Small intestine (tissue), 16 donors: ENCODE measurements at places on chromosomes 7 and 10.

DNA sequence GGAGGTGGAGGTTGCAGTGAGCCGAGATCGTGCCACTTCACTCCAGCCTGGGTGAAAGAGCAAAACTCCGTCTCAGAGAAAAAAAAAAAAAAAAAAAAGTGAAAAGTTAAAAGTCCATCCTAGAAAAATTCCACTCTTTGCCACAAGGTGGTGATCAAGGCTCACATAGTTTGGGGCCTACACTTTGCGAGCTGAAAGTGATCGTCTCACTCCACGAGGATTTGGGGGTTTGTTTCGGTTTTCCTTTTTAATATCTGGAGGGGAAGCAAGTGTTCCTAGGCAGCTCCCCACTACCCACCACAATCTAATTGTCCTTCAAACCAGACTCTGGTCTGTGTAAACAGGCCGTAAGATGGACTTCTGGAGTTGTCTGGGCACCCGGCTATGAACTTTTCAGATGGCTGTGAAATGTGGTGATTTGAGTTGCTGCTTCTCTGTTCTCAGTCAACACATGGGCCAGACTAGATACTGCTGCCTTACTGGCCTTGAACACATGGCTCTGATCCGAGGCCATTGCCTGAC lies 27.1 kb downstream of the PRLHR start:
- peak; percentile 79 for DNase-seq

DNA sequence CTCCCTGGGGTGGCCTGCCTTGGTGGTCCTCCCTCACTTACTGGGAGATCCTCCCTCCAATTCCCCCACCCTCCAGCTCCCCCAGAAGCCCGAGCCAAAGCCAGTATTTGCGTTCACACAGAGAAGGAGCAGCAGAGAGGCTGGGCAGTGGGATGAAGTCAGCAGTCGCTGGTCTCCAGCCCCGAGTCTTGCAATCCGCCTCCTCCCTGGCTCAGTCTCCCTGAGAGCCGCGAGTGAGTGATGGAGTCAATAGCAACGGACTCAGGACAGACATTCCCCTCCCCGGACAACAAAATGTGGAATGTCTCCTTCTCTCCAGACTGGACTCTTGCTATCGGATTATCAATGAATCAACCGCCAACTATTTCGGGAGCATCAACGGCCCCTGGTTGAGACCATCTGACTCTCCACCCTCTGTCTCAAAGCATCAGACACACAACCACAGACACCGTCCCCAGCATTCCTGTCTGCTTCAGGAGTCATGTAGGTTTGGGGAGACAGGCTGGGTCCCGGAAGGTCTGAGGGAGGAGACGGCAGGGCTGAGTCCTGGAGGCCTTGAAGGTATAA lies 178.4 kb downstream of the SH3PXD2A start:
- no peak for DNase-seq

GRCh38 chr10:118767297-118768040 lies 12.7 kb upstream of the CACUL1 start:
- no peak for DNase-seq

- no peak for DNase-seq
Measured at GRCh38 chr7:141281311-141281710, 207.4 kb downstream of the TMEM178B start.

DNA sequence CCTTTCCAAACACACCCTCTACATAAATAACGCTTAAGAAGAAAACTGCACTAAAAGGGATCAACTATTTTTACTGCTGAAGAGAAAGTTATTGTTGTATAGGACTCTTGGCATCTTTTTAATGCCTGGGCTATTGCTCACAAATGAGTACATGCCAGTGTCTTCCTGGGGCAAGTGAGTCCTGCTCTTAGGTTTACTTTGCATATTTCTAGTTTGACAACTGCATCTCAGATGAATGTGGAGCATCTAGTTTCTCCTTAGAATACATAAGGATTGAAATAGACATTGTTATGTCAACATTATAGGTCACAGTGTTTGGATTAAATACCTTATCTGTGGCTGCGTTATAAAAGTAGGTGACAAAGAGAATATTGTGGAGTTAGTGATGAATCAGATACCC lies 44.5 kb downstream of the PSMC2 start:
- peak; percentile 29 for DNase-seq

DNA sequence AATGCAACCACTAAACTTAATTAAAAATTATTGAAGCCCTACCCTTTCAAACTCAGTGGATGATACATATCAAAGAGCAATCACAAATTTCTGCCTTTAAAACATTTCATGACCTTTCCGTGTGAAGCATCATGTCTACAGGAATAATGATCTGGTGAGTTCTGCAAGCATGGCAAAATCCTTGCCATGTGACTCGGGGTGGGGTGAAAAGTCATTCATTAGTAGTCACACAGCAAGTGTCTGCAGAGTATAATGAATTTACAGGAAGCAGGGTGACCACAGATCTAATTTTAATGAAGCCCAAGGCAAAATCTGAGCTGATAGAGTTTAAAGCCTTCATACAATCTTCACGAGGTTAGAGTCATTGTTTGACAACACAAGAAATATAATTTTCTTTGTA lies 351.9 kb downstream of the THSD7A start:
- no peak for DNase-seq

DNA sequence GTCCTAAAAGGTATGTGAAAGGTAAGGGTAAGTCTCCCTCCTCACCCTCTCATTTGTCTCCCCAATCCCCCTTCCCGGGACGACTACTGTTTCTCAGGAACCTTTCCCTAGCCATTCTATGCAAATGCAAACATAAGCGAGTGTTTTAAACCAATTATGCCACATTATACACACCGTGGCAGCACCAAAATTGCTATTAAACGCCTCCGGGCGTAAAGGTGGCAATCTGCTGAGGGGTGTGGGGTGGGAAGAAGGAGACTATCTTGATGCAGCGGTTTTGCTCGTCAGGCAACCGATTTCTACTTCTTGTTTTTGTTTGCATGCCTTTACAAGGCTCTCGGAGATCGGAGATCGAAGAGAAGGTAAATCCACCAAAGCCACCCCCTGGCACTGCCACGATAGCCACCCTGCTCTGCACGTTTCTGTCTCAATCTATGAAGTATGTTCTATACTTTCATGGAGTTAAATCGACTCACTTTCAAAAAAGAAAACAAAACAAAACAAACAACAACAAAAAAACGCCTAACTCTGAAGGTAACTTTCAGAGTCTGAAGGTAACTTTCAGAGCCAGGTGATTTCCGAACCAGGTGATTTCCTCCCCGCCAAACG lies 46.0 kb upstream of the CDK1 start:
- DNase-seq: peak; percentile 55

- DNase-seq: no peak
Measured at GRCh38 chr7:19772306-19772705, 1.1 kb downstream of the TMEM196 start.

DNA sequence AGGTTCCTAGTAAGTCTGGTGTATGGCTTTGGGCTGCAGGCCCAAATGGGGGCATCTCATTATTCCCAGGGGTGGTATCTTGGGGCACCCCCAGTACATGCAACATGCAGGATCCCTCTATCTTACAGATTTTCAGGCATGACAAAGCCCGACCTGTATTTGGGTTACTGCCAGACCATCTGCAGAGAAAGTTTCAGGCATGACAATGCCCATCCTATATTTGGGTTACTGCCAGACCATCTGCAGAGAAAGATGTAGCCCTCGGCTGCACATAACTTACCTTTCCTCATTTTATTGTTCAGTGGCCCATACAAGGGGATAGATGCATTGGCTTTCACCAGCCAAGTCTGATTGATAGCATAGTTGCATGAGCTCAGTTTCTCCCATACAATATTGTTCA lies 112.2 kb upstream of the RAB18 start:
- DNase-seq: no peak

DNA sequence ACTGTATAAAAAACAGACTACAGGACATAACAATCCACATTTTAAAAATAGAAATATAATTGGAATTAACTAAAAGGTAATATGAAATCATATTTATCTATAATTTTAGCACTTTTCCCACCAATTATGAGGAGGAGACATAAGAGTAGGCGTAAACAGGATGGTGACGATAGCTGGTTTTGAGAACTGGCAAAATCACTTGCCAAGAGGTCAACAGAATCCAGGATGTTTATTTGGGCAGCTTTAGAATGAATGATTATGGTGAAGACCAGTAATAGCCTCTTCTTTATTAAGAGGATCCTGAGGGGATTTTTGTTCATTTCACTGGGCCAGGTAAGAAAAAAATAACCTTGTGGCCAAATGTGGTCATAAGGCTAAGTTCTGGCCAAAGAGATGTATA lies 67.2 kb downstream of the TPK1 start:
- no peak for DNase-seq

DNA sequence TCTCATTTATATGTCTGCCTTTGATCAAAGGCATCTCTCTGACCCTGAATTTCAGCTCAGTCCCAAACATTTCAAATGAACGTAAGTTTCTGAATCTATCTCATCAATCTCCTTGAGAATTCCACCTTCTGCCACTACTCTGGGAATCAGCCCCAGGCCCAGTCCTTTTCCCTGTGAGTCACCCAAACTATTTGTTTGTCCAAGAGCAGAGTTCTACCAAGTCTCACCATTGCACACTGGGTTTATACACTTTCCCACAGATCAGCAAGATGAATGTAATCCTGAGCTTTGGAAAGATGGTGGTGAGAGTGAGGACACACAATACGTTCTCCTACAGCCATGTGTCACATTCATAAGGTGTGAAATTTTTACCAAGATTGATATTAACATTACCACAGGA lies 251.3 kb upstream of the VWC2 start:
- DNase-seq: no peak

- DNase-seq: no peak
Measured at GRCh38 chr7:76069238-76069638, 21.3 kb downstream of the MDH2 start.

DNA sequence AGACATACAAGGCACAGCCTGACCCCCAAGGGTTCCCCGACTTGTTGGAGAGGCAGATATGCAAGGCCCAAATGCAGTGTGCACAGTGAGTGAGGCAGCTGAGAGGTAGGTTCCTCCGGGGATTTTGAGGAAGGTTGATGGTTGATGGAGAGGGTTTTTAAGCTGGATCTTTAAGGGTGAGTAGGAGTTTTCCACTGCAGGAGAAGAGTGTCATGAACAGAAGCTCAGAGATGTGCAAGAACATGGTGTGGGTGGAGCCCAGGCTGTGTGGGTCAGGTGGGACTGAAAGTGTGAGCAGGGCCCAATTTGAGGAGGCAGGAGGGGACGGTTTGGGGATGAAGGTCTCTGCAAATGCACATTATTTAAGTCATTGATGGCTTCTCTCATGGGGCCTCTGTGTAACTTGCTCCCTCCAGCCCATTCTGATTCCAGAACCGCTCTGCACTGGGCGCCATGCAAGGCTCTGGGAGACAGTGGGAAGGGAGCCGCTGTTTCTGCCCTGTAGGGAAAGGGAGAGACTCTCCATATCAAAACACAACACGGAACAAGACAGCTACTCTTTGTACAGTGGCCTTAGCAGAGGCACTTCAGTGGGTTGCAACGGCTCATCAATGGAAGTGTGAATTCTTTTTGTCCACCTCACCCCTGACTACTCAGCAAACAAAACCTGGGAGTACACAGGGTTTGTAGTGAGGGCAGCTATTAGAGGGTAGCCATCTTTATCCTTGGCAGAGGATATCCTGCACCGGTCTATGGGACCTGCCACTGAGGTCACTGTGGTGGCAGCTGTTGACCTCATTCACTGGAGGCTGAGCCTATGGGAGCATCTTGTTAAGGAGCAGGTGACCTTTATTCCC lies 29.7 kb downstream of the RAMP3 start:
- no peak for DNase-seq

DNA sequence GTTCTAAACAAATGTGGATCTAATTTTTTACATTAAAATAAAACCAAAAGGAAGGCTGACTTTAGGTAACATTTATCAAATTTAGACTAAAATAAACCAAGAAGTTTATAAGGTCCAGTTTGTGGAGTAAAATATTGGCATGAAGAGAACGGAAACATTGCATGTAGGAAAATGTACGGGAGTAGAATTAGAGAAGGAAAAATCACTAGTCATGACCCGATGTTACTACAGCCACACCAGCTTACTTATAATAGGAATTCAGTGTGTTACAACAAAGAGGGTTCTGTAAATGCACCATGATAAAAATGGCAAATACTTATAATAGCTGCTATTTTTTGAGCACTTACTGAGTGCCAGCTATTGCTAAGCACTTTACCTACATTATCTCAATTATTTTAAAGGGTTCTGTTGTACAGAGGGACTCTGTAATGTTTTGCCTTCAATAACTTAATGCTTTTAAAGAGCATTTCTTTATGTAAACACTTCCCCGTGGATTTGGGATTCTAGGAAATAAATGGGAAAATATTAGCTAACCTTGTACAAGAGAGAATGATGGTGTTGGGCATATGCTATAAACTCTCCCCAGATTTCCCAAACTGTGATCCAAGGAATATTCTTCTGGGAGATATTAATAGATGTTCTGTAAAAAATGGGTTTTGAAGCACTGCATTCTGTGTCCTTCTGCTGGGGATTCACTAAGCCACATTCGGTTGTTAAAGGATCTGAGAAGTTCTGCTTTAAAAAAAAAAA lies 296.7 kb downstream of the BBS9 start:
- no peak for DNase-seq

DNA sequence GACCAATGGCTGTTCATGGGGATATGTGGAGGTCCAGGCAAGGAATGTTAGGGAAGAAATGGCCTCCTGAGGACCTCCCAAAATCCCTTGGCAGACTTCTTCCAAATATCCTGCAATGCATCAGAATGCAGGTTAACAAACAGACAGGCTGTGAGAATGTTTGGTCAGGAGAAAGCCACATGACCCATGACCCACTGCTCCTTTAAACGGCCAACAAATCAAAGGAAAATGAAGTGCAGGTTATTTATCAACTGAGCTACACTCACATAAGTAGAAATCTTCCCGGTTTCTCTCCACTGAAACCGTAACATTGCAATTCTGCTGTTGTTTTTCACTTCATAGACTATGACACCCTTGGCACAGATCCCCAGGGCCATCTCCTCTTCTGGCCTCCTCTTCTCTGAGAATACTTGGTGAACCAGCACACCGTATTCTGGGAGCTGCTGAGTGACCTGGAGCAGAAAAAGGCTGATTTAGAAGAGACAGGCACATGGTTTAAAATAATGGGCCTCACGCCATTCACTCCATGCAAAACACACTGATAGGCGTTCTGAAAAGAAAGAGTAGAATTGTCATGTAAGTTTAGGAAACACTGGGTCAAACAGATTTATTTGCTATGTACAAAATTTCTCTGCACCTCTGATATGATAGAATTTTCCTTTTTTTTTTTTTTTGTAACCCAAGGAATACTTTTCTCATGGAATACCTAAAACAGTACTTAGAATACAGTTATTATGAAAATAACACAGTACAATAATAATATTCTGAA lies 67.8 kb downstream of the FRMPD2 start:
- no peak for DNase-seq

DNA sequence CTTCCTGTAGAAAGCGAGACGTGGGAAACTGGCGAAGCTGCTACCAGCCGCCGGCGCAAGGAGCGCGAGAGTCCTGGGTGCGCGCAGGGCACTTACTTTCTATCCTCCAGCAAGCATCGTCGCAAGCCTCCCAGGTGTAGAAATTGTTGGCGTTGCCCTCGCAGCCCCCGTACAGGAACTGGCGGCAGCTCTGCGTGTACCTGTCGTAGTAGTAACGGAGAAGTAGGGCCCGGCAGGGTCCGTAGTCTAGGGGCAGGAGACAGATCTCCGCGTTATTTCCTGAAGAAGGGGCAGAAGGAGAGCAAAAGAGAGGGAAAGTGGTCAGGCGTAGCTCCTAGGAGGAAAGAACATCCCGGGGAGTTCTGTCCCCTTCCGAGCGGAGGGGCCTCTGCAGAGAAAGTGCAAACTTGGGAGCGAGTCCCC lies 501 bp downstream of the TFPI2 start:
- DNase-seq: peak; percentile 63
